ENCODE measurements at places on chromosomes 1 and 21. TPM values are rescaled to one million over a fixed set of nuclear protein-coding genes. Genes with fewer than 3 reads are reported as not detected.

NBPF6 gene
- not detected for total RNA-seq

- H3K27me3 ChIP-seq: no peaks in the 10 kb centered on the region
- H3K27ac ChIP-seq: peak overlapping the region; percentile 50
- peak; percentile 54 for DNase-seq
- peaks cover 44% of the 10 kb centered on the region for H3K4me1 ChIP-seq
- no peaks in the 10 kb centered on the region for H3K36me3 ChIP-seq
- H3K4me3 ChIP-seq: peak overlapping the region; percentile 33
Observed at GRCh38 chr1:26723013-26723991, 27.5 kb downstream of the ARID1A start.

DNA sequence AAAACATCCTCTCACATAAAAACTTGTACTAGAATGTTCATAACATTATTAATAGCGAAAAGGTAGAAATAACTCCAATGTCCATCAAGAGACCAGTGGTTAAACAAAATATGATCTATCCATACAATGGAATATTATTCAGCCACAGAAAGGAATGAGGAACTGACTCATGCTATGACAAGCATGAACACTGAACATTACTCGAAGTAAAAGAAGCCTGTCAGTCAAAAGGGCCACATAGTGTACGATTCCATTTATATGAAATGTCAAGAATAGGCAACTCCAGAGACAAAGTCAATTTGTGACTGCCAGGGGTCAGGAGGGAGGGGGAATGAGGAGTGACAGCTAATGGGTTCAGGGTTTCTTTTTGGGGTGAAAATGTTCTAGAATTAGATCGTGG, 2.3 kb downstream of the VPS26C start:
- no peak overlapping the region for H3K4me3 ChIP-seq
- no peak overlapping the region for H3K27ac ChIP-seq
- H3K27me3 ChIP-seq: no peaks in the 10 kb centered on the region
- no peaks in the 10 kb centered on the region for H3K4me1 ChIP-seq
- peaks cover 25% of the 10 kb centered on the region for H3K36me3 ChIP-seq
- DNase-seq: no peak

GRCh38 chr1:153261281-153262069, 2.0 kb downstream of the LORICRIN start:
- H3K4me3 ChIP-seq: peak overlapping the region; percentile 35
- H3K4me1 ChIP-seq: no peaks in the 10 kb centered on the region
- H3K27me3 ChIP-seq: peaks cover 89% of the 10 kb centered on the region
- H3K36me3 ChIP-seq: no peaks in the 10 kb centered on the region

IFNGR2 gene
- total RNA-seq: 58.1 TPM

- H3K27ac ChIP-seq: no peak overlapping the region
- peaks cover 9% of the 10 kb centered on the region for H3K27me3 ChIP-seq
- no peaks in the 10 kb centered on the region for H3K4me1 ChIP-seq
- H3K36me3 ChIP-seq: no peaks in the 10 kb centered on the region
- DNase-seq: no peak
Observed at GRCh38 chr1:207921321-207921720, 10.4 kb upstream of the CD34 start.

SCCPDH gene
- total RNA-seq: 40.0 TPM

CENPF gene
- 144 TPM for total RNA-seq

- no peak for DNase-seq
- H3K36me3 ChIP-seq: no peaks in the 10 kb centered on the region
- no peak overlapping the region for H3K27ac ChIP-seq
- H3K4me1 ChIP-seq: no peaks in the 10 kb centered on the region
- H3K27me3 ChIP-seq: peaks cover 6% of the 10 kb centered on the region
- no peak overlapping the region for H3K4me3 ChIP-seq
Observed at GRCh38 chr21:39800311-39800710, 55.3 kb downstream of the IGSF5 start.

CALML6 gene
- 0.59 TPM for total RNA-seq

- H3K27me3 ChIP-seq: no peaks in the 10 kb centered on the region
- no peak for DNase-seq
- peak overlapping the region; percentile 17 for H3K27ac ChIP-seq
- H3K4me3 ChIP-seq: no peak overlapping the region
Observed at GRCh38 chr1:1032424-1032823, 12.5 kb downstream of the AGRN start.

GRCh38 chr1:214429951-214430770, 121.2 kb downstream of the PTPN14 start:
- peaks cover 14% of the 10 kb centered on the region for H3K36me3 ChIP-seq
- DNase-seq: no peak
- peaks cover 48% of the 10 kb centered on the region for H3K4me1 ChIP-seq
- no peak overlapping the region for H3K27ac ChIP-seq
- no peak overlapping the region for H3K4me3 ChIP-seq
- H3K27me3 ChIP-seq: no peaks in the 10 kb centered on the region

DYRK3 gene
- total RNA-seq: 7.6 TPM

- no peaks in the 10 kb centered on the region for H3K36me3 ChIP-seq
- H3K27ac ChIP-seq: no peak overlapping the region
- DNase-seq: no peak
- H3K4me1 ChIP-seq: no peaks in the 10 kb centered on the region
- H3K27me3 ChIP-seq: no peaks in the 10 kb centered on the region
Observed at GRCh38 chr21:41010101-41010435, 157.9 kb upstream of the BACE2 start.

- no peak overlapping the region for H3K4me3 ChIP-seq
- H3K36me3 ChIP-seq: no peaks in the 10 kb centered on the region
- DNase-seq: no peak
- H3K27me3 ChIP-seq: peaks cover 55% of the 10 kb centered on the region
Observed at GRCh38 chr1:181397845-181398244, 85.5 kb upstream of the CACNA1E start.

PTGFR gene
- 0.37 TPM for total RNA-seq

DNA sequence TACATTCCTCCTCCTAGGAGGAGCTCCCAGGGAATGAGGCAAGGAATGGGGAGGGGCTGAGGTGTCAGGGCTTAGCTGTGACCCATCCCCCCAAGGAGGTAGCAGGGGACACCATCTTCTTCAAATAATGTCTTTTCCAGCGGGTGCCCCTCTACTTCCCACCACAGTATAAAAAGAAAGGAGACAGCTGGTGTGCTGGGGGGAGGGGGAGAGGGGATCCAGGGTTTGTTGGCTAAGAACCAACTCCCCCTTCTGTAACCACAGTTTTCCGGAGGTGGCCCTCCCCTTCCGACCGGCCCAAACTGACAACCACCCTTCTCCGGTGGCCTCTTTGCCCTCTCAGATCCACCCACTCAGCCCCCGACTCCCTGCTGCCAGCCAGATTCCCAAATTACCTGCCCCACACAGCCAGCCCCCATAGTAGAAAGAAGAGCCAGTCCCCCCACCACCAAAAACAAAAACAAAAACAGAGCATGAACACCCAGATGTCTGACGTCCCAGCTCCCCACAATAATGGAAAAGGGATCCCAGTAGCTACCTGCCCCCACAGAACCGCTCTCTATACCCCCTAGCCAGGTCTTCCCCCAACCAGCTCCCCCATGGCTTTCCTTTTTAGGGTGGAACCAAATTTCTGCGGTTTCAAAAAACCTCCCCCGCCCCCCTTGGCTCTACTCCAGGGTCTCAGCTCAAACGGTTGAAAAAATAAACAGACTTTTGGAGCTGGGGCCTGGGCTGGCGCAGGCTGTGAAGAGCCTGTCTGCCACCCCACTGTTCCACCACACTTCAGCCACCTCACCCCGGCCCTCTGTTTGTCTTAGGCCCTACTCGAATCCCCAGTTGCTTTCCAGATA, 2.1 kb downstream of the ARHGEF2 start:
- no peaks in the 10 kb centered on the region for H3K27me3 ChIP-seq
- H3K4me3 ChIP-seq: peak overlapping the region; percentile 78
- peaks cover 84% of the 10 kb centered on the region for H3K36me3 ChIP-seq
- peak; percentile 37 for DNase-seq

- no peaks in the 10 kb centered on the region for H3K27me3 ChIP-seq
- peak overlapping the region; percentile 96 for H3K4me3 ChIP-seq
- DNase-seq: no peak
Observed at GRCh38 chr1:244970236-244970743, 105.9 kb upstream of the HNRNPU start.

ATG4C gene
- total RNA-seq: 9.1 TPM

GRCh38 chr1:34711485-34711884, 43.4 kb upstream of the GJB5 start:
- H3K4me3 ChIP-seq: no peak overlapping the region
- DNase-seq: no peak
- no peaks in the 10 kb centered on the region for H3K4me1 ChIP-seq
- H3K27me3 ChIP-seq: peaks cover 60% of the 10 kb centered on the region
- H3K36me3 ChIP-seq: no peaks in the 10 kb centered on the region
- H3K27ac ChIP-seq: no peak overlapping the region

CFAP141 gene
- total RNA-seq: not detected

DNA sequence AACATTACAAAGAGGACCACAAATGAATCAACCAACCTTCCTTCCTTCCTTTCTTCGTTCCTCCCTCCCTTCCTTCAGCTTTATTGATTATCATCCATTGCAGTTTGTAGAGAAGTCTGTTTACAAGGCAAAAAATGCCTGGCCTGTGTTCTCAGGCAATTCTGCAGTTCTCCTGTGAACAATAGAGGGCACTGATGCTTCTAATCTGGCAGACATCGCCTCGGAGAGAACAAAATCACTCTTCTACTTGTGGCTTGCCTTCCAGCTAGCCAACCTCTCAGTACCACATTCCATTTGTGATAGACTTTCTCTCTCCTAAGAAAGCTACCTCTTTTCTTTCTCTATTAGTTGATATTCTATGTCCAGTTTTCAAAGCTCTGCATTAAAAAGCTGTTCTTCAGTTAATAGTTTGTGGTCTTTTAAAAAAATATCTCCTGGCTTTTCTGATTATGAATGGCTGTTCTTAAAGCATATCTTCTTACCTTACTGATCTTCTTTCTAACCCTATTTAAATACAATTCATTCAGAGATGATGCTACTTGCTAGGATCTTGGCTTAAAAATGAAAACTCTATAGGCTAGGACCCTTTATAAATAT, 26.9 kb upstream of the ESRRG start:
- H3K27me3 ChIP-seq: no peaks in the 10 kb centered on the region
- no peaks in the 10 kb centered on the region for H3K36me3 ChIP-seq
- H3K27ac ChIP-seq: no peak overlapping the region
- no peaks in the 10 kb centered on the region for H3K4me1 ChIP-seq

DNA sequence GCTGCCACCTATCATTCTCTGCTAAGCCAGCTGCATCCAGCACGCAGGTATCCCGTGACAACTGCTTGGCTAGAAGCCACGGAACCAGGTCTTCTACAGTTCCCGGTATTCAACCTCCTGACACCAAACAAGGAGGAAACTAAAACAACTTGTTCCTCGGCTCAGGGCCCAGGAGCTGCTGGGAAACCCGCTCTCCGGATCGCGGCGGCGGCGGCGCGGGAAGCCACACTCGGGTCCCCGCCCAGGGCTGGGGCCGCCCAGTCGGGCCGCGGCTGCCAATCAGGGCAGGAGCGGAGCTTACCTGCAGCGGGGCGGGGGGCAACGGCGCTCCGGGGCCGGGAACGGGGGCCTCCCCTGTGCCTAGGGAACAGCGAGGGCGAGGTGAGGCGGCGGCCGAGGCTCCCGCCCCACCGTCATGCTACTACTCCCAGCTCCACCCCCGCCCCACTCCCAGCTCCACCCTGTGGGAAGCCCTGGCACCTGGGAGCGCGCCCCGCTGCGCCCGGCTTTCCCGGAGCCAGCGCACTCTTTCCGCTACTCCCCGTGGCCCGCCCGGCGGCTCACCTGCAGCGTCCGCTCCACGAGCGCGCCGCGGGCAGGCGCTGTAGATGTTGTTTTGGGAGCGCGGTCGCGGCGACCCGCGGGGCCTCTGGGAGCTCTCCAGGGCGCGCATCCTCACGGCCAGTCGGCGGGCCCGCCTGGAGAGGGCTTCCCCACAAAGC, 12.1 kb downstream of the IL24 start:
- H3K4me3 ChIP-seq: peak overlapping the region; percentile 62

Measured in Calu3 (cell line).